ENCODE measurements at places on chromosomes 7 and 10. TPM values are rescaled to one million over a fixed set of nuclear protein-coding genes. Genes with fewer than 3 reads are reported as not detected.

Gene CPA2
- total RNA-seq: not detected

Gene TRPV6
- total RNA-seq: not detected

Gene CALML3
- total RNA-seq: not detected

Gene SPDYE5
- total RNA-seq: not detected

Gene PILRA
- 0.20 TPM for total RNA-seq

Gene HTRA1
- total RNA-seq: 125 TPM

Gene GNAT3
- total RNA-seq: not detected

Gene HGF
- total RNA-seq: 0.20 TPM

Gene ACSM6
- not detected for total RNA-seq

Gene VPS50
- total RNA-seq: 32.7 TPM

Gene AKR1C4
- not detected for total RNA-seq

Gene SLC39A12
- under 0.01 TPM for total RNA-seq

Gene CREB5
- total RNA-seq: 3.2 TPM

Gene TMEM176B
- total RNA-seq: not detected

Gene WNT2
- total RNA-seq: not detected

Gene GPR146
- 24.0 TPM for total RNA-seq

Gene PNLIP
- not detected for total RNA-seq

Gene GCK
- total RNA-seq: 0.20 TPM

Gene LIMK1
- 13.7 TPM for total RNA-seq

Gene PON3
- not detected for total RNA-seq

Gene SLC16A12
- total RNA-seq: not detected

Gene VPS26A
- total RNA-seq: 24.6 TPM

Gene PTN
- total RNA-seq: not detected

Gene SPDYE1
- not detected for total RNA-seq

Gene ADRA2A
- under 0.01 TPM for total RNA-seq

Gene TDRD1
- not detected for total RNA-seq

Gene PSD
- 0.60 TPM for total RNA-seq

Gene NPSR1
- total RNA-seq: not detected

Gene PNLIPRP3
- not detected for total RNA-seq

Gene UCMA
- not detected for total RNA-seq

Gene BLNK
- total RNA-seq: not detected

Gene CALY
- not detected for total RNA-seq

Gene GIMAP6
- total RNA-seq: 175 TPM

Gene BET1
- 26.2 TPM for total RNA-seq

Gene SPDYE11
- not detected for total RNA-seq

Gene ZPBP
- total RNA-seq: not detected

Gene ZP3
- 1.8 TPM for total RNA-seq

Gene PPP1R17
- total RNA-seq: not detected

Gene DGKI
- 1.1 TPM for total RNA-seq

Gene ABCB1
- total RNA-seq: 1.3 TPM

Gene ASAH2B
- total RNA-seq: 1.6 TPM

Gene CEP41
- 1.6 TPM for total RNA-seq

Gene CABCOCO1
- not detected for total RNA-seq

Gene STEAP2
- under 0.01 TPM for total RNA-seq

Gene CADPS2
- 48.0 TPM for total RNA-seq

Gene ZNF92
- 2.8 TPM for total RNA-seq

Gene LRRC4
- total RNA-seq: 0.65 TPM

Gene COL1A2
- 13.3 TPM for total RNA-seq

Gene C7orf33
- not detected for total RNA-seq

Gene SORCS1
- not detected for total RNA-seq

Gene PLA2G12B
- total RNA-seq: 0.22 TPM

Gene PHYH
- 7.2 TPM for total RNA-seq

Gene LRIT1
- total RNA-seq: not detected

Measured in lung microvascular endothelial cell (primary cell).